Activated naive CD4-positive, alpha-beta T cell treated with anti-CD3 and anti-CD28 coated beads, Interleukin-2, amount 10 ng/mL, durations not matched to agents 7 days and 5 days (primary cell): ENCODE measurements at places on chromosomes 12 and 14.
A peak's percentile ranks its signal among the peaks of the same experiment; 100 is the strongest.

DNA sequence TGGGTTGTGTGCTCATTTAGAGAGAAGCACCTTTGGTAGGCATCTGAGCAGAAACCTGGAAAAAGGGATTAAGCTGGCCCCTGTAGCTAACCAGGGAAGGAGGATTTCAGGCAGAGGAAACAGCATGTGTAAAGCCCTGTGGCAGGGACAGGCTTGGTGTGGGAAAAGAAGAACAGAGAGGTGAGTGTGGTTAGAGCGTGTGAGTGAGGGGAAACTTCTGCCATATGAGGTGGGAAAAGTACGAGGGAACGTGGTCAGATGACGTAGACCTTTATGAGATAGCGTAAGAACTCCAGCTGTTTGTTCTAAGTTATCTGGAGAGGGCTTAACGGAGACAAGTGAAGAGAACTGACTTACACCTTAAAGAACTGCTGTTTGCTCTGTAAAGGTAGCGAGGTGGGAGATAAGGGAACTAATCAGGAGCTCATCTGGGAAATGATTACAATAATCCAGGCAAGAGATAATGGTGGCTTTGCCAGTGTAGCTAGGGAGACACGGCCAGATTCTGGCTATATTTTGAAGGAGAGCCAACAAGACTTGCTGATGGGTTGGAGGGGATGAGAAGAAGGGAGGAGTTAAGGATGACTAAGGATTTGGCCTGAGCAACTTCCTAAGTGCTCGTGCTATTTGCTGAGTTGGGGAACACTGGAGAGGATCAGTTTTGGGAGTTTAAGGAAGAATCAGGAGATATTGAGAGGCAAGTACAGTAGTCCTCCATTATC is 234.0 kb downstream of the ETNK1 start:
- DNase-seq: no peak

DNA sequence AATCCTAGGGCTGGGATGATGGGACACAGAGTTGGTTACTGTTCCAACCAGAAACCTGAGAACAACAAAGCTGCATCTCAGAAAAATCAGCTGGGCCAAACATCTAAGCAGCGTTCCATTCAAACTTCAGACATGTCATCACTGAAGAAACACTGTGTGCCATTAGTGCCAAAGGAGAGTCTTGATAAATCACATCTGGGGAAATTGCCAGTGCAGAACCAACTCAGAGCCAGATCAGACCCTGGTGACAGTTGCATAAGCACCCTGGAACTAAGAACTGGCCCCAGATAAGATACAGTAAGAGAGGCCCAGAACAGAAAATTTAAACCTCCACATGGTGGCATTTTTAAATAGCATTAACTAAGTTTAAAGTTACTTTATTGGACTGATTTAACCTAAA is 482.8 kb downstream of the PRKD1 start:
- DNase-seq: no peak

DNA sequence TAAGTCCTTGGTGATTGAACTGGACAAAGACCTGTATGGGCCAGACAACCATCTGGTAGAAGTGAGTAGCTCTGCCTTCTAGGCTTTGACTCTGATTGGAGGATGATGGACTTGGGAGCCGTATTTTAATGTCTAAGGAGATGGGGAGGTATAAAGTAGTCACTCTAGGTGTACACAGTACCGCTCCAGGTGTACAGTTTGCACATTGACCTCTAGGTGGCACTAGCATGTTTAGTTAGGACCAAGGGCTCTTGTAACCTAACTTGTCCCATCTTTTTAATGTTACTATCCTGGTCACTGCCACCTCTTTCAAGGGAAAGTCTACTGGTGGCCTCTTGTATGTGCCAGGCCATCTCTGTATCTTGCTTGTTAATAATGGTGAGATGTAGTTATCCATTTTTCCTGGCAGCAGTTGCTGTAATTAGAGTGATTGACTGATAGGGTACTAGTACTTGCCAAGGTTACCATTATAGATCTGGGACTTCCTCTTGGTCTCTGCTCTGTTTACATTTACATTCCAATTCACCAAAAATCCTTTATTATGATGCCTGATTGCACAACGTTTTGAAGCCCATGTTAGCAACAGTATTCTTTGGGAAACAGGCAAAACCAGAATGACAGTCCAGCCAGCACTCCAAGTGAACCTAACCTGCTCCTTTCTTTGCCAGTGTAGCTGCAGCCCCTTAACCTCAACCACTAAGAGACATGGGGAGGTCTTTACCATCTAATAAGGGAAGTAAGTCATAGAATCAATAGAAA is 3.6 kb downstream of the SMARCD1 start:
- peak; percentile 72 for DNase-seq

DNA sequence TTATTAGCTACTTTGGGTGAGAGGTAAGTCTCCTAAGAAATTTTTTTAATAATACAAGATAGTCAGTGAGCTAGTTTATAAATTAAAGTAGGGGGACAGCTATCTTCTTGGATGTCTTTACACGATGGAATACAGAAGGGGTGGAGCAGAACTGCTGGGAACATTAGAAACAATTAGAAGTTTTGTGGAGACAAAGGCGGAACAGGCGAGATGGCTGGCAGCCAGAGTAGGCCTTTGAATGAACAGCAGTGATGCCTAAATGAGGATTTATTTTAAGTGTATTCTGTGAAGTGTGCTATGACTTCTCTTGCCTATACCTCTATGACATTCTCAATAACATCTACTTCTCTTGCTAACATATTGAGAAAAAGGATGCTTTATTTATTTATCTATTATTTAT is 1345.3 kb upstream of the SEL1L start:
- no peak for DNase-seq

DNA sequence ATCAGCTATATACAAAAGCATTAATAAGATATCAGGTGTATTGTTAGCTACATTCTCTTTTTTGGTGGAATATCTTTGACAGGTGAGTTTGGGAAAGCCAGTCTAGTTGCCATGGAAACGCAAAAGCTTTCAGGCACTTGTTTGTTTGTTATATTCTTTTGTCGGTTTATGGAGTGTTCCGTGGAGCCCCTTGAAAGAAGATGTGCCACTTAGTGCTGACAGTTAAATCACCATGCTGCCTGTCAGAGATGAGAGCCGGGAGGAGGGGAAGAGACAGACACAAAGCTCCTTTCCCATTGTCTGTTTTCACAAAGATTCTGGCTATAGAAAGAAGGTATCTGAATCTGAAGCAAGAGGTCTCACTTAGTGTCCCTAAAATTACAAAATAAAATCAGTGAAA is 170.8 kb downstream of the SNAPC1 start:
- no peak for DNase-seq

- DNase-seq: no peak
Observed at GRCh38 chr14:73427516-73428264, 30.7 kb downstream of the NUMB start.

DNA sequence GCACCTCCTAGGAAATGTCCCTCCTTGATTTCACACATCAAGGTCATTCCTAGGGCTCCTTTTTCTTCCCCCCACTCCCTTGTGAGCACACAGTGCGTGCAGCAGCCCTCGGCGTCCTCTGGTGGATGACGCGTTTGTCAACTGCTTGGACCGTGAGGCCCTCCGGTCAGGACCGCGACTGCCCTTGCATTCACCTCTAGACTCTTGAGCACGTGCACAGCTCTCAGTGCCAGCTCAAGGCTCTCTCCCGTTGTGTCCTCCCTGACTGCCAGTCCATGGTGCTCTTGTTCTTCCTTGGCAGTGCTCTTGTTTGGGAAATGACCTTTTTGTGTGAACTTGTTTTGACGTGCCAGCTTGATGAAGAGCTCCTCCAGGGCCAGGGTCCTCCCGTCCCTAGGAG is 67.9 kb downstream of the TSPAN9 start:
- no peak for DNase-seq
